Stimulated activated CD8-positive, alpha-beta memory T cell treated with anti-CD3 and anti-CD28 coated beads, Interleukin-7, amount 100 ng/mL, for 4 hours (primary cell): ENCODE measurements at places on chromosomes 2 and 18.

- no peak for DNase-seq
Observed at GRCh38 chr2:60675301-60675700, 80.8 kb upstream of the PAPOLG start.

DNA sequence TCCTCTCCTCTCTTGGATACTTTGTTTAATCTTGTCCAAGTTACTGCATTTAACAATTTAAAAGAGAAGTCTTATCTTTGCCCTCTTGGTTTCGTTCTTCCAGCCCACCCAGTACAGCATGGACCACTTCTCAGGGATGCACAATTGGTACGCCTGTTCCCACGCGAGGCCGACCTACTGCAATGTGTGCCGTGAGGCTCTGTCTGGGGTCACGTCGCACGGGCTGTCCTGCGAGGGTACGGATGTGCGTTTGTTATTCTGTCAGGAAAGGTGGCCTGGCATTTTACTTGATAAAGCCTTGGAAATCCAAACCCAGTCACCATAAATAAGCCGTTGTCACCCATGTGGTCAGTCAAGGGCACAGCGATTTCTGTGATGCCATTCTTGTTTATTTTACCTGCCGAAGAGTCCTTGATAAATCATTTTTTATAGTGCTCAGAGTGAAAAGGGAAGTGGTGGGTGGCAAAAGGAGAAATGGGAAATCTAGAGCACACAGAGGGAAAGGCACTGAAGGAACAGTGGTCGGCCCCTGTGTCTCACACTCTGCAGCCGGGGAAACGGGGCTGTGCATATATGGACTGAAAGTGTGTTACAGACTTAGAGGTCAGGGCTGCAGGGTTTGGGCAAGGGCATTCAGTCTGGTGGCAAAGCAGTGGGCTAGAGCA is 80.5 kb downstream of the DGKD start:
- no peak for DNase-seq

DNA sequence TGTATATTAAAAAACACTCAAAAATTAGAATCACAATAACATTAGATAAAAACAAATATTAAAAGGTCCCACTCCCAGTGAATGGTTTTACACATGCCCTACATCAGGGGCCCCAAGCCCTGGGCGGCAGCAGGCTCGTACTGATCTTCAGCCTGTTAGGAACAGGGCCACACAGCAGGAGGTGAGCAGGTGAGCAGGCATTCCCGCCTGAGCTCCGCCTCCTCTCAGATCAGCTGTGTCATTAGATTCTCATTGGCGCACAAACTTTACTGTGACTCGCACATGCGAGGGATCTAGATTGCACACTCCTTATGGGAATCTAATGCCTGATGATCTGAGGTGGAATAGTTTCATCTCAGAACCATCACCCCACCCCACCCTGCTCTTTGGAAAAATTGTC is 74.2 kb downstream of the MBD2 start:
- no peak for DNase-seq

DNA sequence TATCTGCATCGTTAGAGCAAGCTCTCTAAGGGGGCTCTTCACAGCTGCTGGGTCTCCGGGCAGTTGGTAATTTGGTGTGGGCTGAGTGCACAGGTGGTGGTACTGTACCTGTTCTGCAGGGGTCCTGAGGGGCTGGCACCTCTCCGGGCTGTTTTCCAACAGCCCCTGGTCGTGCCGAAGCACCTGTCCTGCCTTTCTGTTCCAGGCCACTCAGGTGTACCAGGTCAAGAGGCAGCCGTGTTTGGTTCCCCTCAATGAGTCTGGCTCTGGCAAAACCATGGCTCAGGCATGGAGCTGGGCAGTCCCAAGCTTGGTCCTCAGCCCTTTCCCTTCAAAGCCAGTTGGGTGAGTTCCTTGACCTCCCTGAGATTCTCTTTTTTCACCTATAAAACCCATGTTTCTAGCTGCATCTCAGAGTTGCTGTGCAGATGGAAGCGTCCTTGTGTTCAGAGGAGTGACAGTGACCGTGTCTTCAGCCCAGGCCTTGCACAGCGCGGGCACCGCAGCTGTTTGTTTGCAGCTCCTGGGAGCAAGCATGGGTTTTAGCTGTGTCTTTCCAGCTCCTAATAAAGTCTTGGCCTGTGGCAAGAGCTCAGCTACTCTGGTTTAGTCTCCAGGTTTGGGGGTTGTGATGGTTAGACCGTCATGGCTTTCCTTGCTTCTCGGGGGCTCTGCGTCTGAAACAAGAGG is 110.9 kb downstream of the GLI2 start:
- DNase-seq = no peak

DNA sequence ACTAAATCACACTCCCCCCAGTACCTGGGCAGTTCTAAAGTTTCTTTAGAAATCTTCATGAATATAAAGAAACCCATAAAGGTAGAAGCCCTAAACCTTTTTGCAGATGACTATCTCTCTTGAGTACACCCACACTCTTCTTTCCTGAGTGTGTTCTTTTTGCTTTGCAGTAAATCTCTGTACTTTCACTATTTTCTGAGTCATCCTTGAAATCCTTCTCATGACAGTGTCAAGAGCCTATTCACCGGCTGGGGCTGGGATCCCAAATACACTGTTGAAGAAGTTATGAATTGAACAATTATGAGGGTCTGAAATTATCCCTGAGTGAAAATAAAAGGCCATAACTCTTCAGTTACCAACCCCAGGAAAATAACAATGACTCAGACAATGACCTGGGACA is 133.9 kb upstream of the CCDC195 start:
- DNase-seq = no peak

- DNase-seq = no peak
Observed at GRCh38 chr2:228102949-228103348, 78.5 kb downstream of the SPHKAP start.

DNA sequence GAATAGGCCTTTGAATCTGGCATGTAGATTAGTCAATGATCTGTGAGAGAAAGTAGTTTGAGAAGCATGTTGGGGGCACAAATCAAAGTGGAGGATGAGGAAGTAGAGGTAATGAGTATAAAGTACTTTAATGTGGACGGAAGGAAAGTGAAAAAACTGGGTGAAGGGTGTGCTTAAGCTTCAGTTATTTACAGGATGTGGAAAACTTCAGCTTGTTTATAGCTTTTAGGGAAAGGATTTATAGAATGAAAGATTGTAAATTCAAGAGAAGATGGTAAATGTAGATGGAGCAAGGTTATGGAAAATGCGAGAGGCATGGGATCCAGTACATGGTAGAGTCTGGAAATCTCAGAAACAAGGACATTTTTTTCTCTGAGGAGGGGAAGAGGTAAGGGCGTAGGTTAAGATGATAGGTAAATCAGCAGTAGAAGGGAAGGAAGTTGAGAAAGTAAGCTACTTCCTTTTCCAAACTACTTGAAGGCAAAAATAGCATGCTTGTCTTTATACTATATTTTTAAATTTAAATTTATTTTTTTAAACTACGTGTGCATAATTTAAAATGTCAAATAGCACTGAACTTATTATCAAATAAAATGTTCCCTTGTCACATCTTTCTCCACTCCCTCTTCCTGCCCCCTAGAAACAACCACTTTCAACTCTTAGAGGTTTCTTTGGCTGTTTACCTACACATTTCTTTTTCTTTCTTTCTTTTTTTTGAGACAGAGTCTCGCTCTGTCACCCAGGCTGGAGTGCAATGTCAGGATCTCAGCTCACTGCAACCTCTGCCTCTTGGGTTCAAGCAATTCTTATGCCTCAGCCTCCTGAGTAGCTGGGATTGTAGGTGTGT is 8.5 kb downstream of the FAM117B start:
- no peak for DNase-seq

- no peak for DNase-seq
Observed at GRCh38 chr18:37985126-37985525, 419.5 kb upstream of the CELF4 start.

GRCh38 chr2:154507186-154507585 is 191.3 kb upstream of the KCNJ3 start:
- DNase-seq = no peak

DNA sequence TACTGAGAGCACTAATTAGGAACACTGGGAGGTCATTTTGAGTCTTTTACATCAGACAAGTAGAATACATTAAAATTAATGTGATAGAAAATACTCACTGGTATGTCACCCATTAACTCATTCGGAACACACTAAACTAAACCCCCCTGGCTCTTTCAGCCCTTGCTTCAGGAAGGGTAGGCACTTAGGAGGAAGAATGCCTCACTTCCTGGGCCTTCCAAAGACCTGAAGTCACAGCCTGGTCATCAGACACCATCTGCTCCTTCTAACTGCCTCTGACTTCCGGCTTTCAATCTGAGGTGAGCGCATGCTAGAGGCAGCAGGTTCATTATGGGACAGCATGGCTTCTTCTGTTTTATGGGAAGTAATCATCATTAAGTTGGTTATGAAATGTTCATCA is 451.4 kb downstream of the PID1 start:
- DNase-seq = no peak

- DNase-seq = no peak
Observed at GRCh38 chr2:20479835-20480234, 33.0 kb downstream of the RHOB start.

DNA sequence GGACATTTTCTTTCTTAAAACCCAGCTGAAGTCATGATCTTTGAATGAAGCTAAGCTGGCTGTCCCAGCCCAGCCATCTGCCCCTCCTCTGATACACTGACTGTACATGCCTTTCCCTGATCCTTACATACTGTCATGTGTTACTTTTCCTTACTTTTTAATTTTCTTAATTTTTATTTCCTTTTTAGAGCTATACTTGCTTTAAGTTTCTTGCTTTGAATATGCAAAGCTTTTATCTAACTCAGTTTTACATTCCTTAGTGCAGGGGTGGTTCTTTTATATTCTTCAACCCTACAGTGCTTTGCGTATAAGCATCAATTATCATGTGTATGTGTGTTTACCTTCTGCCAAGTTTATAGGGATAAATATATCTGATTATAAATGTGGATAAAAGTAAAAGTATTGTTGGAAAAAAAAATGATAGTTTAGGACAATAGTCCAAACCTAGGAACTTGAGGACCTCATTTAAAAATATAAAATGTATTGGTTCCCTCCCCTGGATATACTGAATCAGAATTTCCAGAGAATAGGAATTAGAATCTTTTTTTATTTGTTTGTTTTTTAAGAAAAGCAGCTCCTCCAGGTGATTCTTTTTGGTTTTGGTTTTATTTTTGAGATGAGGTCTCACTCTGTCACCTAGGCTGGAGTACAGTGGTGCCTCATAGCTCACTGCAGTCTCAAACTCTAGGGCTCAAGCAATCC is 17.8 kb downstream of the DDX1 start:
- DNase-seq = no peak
